Activated B cell treated with CpG ODN at 0.5 μM for 24 hours (primary cell): ENCODE measurements at places on chromosomes 4 and X. TPM values are rescaled to one million over a fixed set of nuclear protein-coding genes. Genes with fewer than 3 reads are reported as not detected.

DNA sequence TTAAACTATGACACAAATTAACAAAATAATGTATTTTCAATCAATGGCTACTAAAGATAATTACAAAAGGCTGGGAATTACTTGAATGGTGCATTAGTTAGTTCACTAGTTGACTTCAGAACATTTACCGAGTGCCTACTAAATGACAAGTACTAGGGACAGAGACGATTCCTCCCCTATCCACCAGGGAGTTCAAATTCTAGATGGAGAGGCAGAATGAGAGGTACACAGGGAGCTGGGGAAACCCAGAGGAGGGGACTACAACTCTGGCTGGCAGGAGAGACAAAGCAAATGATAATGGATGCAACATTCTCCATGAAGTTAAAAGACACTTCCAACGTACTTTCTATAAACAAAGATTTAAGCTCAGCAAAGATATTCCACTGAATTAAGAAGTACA, 43.1 kb upstream of the MCF2 start:
- DNase-seq = no peak

DNA sequence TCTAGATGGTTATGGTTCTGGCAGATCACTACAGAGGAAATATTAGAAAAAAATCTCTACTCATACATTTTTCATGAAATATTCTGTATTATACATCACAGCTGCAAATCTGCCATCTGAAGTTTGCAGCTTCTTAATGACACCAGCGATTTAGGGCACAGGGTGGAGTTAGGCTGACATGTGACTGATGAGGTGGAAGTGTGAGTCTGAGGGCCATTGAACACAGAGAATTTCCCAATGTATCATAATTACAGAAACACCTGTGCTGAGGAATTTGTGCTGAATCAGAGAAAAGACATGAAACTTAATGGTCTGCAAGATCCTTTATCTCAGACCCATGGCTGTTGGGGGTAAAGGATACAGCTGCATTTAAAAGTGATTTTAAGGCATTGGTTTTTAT, 2025.6 kb upstream of the AGA start:
- DNase-seq = no peak

DNA sequence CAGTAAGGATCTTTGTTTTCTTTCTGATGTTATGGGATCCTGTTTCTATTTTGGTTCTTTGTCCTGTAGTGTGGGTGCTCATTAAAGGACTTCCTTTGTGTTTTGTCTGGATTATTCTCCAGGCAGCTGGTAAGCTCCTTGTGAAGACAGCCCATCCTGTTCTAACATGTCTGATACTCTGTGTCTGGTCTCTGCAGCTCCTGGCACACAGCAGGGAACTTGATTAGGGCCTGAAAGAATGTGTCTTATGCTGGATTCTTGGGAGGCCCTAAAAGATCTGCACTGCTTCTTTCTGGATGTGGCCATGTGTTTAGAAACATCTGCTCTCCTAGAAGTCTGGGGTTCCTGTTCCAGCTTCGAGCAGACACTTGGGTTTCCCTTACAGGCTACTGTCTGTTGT, 38.1 kb upstream of the ATXN3L start:
- DNase-seq = no peak

GRCh38 chr4:962231-963208, 10.8 kb downstream of the DGKQ start:
- DNase-seq = no peak

DNA sequence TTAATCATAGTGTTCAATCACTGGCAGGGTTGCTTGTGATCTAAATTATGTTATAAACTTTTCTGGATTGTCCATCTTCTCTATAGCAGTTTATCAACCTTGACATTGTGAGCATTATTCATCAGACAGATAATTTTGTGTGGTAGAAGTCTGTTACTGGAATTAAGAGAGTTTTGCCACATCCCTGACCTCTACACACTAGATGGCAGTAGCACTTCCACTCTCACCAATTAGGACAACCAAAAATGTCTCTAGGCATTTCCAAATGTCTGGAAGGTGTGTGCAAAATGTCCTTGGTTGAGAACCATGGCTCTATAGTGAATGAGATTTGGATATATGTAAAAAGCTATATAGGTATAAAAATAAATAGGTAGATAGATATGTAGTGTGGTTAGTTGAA, 324.1 kb upstream of the FAM47C start:
- DNase-seq = no peak

GRCh38 chr4:152265149-152265621, 270.7 kb downstream of the FBXW7 start:
- no peak for DNase-seq

SERTM2 gene
- not detected in 2 replicates for total RNA-seq

OTC gene
- total RNA-seq = not detected in 2 replicates

ARHGAP6 gene
- total RNA-seq = 0.37 and 0.42 TPM in 2 replicates
